Mesendoderm (in vitro differentiated cells): ENCODE measurements at places on chromosomes 12 and 14.
A peak's percentile ranks its signal among the peaks of the same experiment; 100 is the strongest.

DNA sequence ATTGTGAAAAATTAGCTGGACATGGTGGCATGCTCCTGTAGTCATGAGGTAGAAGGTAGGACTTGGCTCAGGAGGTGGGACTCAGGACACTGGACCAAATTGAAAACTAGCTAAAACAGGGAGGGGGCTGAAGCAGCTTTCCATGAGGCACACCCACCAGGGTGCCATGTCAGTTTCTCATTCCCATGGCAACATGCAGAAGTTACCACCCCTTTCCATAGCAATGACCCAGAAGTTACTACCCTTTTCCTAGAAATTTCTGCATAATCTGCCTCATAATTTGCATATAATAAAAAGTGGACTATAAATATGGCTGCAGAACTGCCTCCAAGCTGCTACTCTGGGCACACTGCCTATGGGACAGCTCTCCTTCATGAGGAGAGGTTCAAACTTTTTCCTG lies 38.5 kb downstream of the ERO1A start:
- H3K36me3 ChIP-seq: no peaks in the 10 kb centered on the region
- H3K4me1 ChIP-seq: no peaks in the 10 kb centered on the region
- no peak overlapping the region for H3K27ac ChIP-seq
- H3K27me3 ChIP-seq: no peaks in the 10 kb centered on the region

GRCh38 chr12:59375633-59376032 lies 220.2 kb upstream of the SLC16A7 start:
- H3K36me3 ChIP-seq: no peaks in the 10 kb centered on the region
- DNase-seq: no peak
- no peak overlapping the region for H3K27ac ChIP-seq
- H3K27me3 ChIP-seq: no peaks in the 10 kb centered on the region
- H3K4me1 ChIP-seq: no peaks in the 10 kb centered on the region

DNA sequence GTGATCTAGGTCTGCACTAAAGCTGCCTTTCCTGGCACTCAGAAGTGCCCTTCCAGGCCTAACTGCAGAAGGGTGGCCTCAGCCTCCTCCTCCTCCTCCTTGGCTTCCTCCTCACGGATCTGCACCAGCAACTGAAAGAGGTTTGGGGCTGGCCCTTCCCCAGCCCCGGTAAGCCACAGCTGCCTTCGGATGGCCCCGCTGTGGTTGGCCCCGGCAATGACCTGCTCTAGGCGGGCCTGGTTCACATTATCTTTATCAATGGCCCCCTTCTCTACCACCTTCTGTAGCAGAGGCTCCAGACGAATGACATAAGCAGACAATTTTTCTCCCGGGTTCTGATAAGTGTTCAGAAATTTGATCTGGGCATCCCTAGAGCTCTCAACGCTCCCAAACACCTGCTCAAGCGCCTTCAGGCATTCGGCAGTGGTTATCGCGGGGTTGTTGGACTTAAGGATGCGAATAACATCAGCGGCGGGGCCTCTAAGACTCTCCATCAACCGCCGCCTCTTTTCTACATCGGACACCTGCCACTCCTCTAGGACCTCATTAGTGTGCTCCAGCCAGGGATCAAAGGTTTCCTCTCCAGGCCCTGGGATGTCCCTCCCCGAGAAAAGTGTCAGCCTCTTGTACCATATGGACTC lies 1.5 kb downstream of the PNMA1 start:
- no peaks in the 10 kb centered on the region for H3K36me3 ChIP-seq
- peak overlapping the region; percentile 49 for H3K4me3 ChIP-seq
- no peaks in the 10 kb centered on the region for H3K27me3 ChIP-seq
- H3K4me1 ChIP-seq: peaks cover 4% of the 10 kb centered on the region
- peak; percentile 37 for DNase-seq

GRCh38 chr14:45253754-45254310 lies 830 bp upstream of the MIS18BP1 start:
- H3K4me3 ChIP-seq: no peak overlapping the region
- DNase-seq: no peak
- H3K4me1 ChIP-seq: no peaks in the 10 kb centered on the region
- H3K27me3 ChIP-seq: no peaks in the 10 kb centered on the region
- no peak overlapping the region for H3K27ac ChIP-seq
- H3K36me3 ChIP-seq: no peaks in the 10 kb centered on the region

DNA sequence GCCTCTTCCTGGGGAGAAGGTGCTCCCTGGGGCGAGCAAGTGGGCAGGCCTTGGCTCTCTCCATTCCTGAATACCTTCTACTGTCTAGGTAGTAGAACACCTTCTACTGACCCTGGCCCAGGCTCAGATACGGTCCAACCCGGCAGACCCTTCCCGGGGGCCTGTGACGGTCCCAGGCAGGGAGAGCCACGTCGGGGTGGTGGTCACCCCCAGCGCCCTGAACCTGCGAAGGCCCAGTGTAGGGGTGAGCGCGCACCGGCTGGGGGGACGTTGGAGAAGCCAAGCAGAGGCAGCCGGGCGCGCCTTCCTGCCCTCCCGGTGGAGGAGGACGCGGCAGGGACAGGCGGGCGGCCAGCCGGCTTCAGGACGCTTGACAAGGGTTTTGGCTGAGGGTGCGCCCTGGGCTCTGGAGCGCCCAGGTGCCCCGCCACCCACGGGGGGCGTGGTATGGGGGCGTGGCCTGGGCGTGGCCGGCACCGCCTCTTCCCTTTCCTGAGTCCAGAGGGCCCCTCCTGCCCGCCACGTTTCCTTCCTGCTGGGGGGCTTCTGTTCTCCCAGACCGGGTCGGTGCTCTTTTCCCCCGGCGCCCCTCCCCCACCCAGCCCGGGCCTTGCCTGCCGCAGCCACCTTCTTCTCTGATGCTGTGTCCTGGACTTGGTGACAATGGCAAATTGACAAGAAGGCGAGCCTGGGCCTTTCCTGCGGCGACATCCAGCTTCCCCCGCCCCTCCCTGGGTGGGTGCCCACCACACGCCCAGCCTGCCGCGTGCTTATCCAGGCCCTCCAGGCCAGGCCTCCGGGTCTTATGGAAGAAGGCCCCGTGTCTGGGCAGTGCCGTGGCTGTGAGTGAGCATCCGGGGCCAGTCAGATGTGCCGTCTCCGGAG lies 24.5 kb upstream of the PPP1R13B start:
- no peak overlapping the region for H3K27ac ChIP-seq
- peaks cover 5% of the 10 kb centered on the region for H3K4me1 ChIP-seq
- peak; percentile 64 for DNase-seq

- H3K4me3 ChIP-seq: peak within 1 kb of the TSS; percentile 41
- DNase-seq: no peak
- peaks cover 2% of the 10 kb centered on the region for H3K4me1 ChIP-seq
- peaks cover 47% of the 10 kb centered on the region for H3K27me3 ChIP-seq
- no peaks in the 10 kb centered on the region for H3K36me3 ChIP-seq
Observed at GRCh38 chr14:24339284-24340151, at the start of gene RIPK3. Gene RIPK3, minus strand, starts transcription at chr14:24339991. Its CDS starts 165 bp downstream, at chr14:24339826.

DNA sequence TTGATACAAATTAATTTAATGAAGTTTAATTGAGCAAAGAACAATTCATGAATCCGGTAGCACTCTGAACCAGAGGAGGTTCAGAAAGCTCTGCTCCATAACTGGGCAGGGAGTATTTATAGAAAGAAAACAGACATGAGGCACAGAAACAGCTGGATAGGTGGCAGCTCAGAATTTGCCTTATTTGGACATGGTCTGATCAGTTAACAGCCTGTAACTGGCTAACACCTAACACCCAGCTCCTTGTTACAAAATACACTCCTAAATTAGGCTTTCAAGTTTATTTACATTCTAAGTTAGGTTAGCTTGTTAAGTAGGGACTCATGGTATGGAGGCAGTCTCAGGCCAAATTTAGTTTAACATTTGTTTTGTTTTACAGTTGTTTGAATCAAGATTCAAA lies 67.8 kb upstream of the TMCC3 start:
- H3K4me1 ChIP-seq: no peaks in the 10 kb centered on the region
- no peaks in the 10 kb centered on the region for H3K36me3 ChIP-seq
- H3K27me3 ChIP-seq: no peaks in the 10 kb centered on the region
- no peak overlapping the region for H3K27ac ChIP-seq
